ENCODE measurements at places on chromosomes 7 and 10.

DNA sequence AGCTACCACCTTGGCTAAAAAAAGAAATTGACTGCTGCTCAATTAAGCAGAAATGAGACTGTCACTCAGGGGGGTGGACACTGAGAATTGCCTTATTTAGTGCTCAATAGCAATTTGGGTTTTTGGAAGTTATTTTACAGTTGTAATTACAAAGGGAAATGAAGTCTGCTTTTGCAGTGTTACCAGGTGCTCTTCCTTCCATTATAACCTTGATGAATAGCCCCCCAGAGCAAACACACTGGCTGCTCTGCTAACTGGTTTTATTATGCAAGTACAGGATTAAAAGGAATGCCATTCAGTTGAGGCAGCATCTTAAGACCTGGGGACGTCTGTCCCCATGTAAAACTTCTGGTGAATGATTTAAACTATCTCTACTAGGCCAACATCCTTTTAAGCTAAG, 191.0 kb downstream of the EVX1 start:
- DNase-seq: no peak

DNA sequence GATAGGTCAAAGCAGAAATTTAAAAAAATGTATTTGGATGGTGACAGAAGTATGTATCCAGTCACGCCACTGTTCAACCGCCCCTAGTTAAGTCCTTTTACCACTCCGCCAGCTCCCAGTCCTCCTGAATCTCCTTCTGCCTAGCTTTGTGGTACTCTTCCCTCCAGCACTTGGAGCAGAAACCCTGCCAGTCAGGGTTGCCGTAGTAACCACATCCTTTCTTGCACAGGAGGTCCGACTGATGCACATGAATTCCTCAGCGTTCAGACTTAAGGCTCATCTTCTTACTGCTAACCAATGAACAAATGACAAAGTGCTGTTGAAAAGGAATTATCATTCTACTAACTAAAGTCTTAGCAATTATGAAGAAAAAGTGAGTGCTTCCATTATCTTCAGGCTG, 175.3 kb upstream of the KCTD7 start:
- DNase-seq: no peak

- DNase-seq: no peak
Observed at GRCh38 chr10:123965973-123966895, 74.6 kb upstream of the CPXM2 start.

DNA sequence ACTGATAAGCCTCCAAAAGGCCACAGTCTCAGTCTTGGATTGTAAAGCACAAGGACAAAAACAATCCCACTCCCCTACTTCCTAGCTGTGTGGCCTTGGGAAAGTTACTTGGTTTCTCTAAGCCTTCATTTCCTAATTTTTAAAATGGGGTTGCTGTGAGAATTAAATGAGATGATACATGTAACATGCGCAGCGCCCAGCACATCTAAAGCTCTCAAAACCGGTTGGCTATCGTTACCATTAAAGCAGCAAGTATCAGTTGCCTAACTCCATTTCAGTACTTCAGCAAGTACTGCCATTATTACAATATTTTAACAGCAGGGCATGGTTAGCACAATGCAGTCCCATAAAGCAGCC, 1.9 kb downstream of the NRCAM start:
- no peak for DNase-seq

DNA sequence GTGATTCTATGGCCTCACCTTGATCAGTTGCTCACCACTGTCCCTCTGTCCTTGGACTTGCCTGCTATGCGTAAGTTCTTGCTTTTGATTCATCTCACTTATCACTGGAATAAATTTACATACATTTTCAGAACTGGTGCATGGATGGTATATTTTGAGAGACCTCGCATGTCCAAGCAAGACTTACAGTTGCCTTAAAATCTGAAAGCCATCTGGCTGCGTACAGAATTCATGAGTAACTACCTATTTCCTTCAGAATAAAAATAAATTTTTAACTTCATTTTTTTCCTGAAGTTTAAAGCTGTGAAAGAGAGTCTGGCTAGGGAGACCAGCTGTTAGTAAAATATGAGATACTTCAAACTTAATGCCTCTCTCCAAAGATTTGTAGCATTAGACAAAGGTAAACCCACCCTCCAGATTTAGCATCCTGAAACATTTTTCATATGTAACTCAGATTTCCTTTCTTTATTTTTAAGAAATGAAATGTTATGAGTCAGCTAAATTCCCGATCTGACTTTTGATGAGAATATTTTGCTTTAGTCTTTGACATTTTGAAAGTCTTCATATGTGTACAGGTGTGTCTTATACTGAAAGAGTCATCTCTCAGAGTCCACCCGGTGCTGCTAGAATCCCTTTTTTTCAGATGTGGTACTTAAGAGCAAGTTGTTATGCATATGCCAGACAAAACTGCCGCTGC, 136.4 kb upstream of the CELF2 start:
- DNase-seq: no peak

GRCh38 chr7:87424075-87424474, 51.4 kb downstream of the ABCB4 start:
- DNase-seq: no peak

- DNase-seq: no peak
Observed at GRCh38 chr10:96077156-96077555, 33.8 kb downstream of the CCNJ start.

- DNase-seq: no peak
Observed at GRCh38 chr7:84841809-84842208, 345.0 kb downstream of the SEMA3D start.

- DNase-seq: no peak
Observed at GRCh38 chr7:36440880-36441279, 51.2 kb downstream of the ANLN start.

- DNase-seq: no peak
Observed at GRCh38 chr10:110013630-110014293, 6.0 kb downstream of the ADD3 start.

DNA sequence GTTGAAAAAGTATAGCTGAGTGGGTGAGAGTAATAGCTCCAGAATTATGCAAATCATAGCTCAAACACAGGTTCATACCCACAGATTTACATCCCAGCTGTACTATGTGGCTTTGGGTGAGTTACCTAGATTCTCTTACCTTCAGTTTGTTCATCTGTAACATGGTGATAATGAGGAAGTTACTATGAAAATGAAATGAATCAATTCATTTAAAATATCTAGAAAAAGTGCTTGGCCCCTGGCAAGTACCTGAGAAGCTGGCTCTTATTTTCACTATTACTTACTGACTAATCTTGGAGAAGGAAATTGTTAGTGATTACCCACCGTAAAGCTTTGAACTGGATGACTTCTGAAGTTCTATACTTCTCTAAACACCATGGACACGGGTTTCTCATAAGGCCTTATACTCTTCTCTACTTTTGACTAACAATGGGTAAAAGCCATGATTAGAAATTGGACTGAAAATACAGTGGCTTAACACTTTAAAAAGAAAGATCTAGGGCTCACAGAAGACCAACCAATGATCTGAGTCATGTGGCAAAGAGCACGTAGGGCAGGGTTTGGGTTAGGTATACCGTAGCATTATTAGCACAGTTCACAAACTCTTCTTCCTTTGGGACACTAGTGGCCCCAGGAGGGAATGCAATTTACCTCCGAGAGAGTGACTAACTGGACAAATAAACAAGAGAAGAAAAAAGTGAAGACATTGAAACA, 149.2 kb downstream of the PLPP4 start:
- DNase-seq: no peak

DNA sequence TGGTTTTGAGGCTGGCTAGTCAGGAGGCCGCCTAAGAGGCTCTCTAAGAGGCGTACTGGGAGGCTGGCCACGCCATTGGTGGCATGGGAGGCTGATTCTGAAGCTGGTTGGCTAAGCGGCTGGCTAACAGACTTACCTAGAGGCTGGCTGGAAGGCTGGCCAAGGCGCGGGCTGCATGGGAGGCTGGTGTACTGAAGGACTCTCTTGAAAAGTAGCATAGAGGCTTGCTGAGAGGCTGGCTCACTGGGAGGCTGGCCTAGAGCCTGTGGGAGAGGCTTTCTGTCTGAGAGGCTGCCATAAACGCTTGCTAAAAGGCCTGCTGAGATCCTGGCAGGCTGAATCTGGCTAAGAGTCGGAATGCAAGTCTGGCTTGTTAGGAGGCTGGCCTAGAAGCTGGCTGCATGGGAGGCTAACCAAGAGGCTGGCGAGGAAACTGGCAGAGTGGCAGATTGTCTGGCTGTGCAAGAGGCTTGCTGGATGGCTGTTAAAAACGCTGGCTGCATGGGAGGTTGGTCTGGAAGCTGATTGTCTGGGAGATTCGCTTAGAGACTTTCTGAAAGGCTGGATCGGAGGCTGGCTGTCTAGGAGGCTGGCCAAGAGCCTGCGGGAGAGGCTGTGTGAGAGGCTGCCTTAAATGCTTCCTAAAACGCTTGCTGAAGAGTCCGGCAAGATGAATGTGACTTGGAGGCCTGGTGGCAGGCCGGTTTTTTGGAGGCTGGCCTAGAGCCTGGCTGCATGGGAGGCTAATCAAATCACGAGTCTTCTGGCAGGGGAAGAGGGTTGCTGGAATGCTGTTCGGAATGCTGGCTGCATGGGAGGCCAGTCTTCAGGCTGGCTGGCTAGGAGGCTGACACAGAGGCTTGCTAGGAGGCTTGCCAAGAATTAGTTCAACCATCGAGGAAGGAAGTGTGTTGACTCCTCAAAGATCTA, 134.2 kb downstream of the OR13A1 start:
- DNase-seq: no peak

DNA sequence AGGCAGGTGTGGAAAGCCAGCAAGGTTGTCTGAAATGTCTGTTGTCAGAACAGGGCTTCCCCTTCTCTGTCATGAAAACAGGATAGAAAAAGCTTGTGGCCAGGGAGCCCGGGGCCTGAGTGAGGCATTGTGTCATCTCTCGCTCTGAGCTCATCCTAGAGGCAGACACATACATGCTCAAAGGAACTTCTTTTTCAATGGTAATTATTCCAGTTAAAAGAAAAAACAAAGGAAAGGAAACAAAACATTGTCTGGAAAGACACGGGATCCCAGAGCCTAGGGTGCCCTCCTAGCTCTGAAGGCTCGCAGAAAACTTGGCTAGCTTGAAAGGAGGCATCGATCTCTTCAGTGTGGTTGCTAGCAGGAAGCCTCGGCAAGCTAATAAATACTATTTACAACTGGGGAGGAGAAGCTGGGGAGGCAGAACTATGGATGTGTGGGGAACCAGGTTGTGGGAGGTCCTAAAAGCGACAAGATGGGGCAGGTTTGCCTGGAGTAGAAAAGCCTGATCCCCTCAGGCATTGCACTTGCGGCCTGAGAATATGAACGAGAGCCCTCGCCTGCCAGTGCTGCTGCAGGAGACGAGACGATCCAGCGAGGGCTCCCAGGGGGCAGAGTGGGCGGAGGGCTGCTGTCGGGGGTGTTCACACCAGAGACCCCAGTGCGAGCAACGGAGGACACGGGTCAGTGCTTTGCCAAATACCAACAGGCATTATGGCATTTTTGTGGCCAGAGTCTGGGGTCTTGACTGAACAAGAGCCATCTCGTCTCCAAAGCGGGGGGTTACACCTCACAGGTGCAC, 32.8 kb upstream of the DGKI start:
- DNase-seq: no peak

DNA sequence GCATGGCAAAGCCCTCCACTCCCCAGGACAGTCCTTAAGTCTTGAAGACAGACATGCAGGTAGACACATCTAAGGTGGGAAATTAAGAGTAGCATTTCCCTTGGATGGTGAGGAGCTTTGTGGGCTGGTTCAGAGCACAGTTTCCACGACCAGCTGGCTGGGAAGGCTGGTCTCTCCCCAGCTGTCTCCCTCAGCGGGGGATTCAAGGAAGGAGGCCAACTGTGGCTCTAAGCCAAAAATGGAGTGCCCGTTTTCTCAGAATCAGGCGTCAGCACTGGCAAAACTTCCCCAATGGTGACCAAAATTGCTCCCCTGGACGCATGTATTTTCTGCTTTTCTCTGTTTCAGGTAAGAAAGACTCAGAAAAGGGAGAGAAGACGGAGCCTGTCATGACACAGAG, 230.6 kb upstream of the FZD8 start:
- DNase-seq: no peak

DNA sequence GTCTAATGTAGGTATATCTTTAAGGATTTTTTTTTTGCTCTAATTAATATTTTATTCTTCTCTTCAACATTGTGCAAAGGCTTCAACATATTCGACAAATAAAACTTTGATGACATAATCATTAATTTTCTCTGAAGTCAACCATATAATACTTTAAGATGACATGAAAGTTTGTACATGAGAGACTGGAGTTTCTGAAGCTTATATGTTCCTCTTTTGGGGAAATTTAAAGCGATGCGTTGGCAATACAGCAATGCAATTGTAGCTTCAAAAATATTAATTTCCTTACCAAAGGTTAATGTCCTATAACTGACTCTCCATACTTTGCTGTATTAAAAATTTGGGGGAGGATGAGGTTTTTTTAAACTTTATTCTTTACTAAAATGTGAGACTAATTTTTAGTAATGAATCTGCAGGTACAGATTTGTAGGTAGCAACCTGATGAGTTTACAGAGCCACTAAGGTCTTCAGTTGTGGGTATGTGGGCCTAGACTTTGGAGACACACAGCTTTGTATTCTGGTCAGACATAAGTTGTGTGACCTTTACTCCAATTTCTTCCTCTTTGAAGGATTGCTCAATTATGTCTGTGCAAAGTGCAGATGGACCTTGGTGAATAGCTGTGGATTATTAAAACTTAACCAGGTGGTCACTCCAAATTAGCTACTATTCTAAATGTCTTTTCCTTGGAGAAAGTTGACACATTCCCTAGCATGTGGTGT, 18.0 kb upstream of the LIPA start:
- no peak for DNase-seq

DNA sequence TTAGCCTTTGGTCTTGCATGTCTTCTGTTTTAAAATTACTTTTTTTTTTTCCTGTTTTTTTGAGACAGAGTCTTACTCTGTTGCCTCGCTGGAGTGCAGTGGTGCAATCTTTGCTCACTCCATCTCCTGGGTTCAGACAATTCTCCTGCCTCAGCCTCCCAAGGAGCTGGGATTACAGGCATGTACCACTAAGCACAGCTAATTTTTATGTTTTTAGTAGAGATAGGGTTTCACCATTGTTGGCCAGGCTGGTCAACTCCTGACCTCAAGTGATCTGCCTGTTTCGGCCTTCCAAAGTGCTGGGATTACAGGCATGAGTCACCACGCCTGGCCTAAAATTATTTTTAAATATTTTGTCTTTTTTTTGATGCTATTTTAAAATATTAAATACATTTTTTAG, 38.5 kb downstream of the MLLT10 start:
- DNase-seq: no peak

DNA sequence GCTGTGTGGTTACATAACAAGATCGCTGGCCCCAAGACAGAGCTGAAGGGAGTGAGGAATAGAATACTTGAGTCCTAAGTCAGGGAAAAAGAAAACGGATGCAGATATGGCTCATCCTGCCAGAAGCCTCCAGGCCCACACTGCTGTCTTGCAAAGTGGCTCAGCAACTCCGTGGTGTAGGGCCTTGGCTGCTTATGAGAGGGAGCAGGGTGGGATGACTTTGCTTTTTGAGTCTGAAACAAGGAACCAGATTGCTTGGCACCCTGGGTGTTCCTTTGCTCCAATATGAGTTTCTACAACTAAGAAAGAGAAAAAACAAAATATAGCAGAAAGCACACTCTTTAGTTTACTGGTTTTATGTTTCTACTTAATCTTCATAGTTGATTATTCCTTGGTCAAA, 193.8 kb upstream of the WDR11 start:
- no peak for DNase-seq

GRCh38 chr10:31133792-31134310, 102.2 kb upstream of the ZNF438 start:
- peak; percentile 92 for DNase-seq

- no peak for DNase-seq
Observed at GRCh38 chr7:103521937-103522336, 75.9 kb upstream of the SLC26A5 start.

GRCh38 chr10:19498393-19499290, 317.6 kb upstream of the PLXDC2 start:
- DNase-seq: peak; percentile 48

- DNase-seq: no peak
Observed at GRCh38 chr10:123746942-123747341, 80.8 kb downstream of the GPR26 start.
